ENCODE measurements at places on chromosomes 12 and 14.

- no peak for DNase-seq
These were observed 188.1 kb downstream of the SLC5A8 start for GRCh38 chr12:101021911-101022388.

- DNase-seq, result no peak
These were observed 389.1 kb downstream of the GRIN2B start for GRCh38 chr12:13592063-13592942.

DNA sequence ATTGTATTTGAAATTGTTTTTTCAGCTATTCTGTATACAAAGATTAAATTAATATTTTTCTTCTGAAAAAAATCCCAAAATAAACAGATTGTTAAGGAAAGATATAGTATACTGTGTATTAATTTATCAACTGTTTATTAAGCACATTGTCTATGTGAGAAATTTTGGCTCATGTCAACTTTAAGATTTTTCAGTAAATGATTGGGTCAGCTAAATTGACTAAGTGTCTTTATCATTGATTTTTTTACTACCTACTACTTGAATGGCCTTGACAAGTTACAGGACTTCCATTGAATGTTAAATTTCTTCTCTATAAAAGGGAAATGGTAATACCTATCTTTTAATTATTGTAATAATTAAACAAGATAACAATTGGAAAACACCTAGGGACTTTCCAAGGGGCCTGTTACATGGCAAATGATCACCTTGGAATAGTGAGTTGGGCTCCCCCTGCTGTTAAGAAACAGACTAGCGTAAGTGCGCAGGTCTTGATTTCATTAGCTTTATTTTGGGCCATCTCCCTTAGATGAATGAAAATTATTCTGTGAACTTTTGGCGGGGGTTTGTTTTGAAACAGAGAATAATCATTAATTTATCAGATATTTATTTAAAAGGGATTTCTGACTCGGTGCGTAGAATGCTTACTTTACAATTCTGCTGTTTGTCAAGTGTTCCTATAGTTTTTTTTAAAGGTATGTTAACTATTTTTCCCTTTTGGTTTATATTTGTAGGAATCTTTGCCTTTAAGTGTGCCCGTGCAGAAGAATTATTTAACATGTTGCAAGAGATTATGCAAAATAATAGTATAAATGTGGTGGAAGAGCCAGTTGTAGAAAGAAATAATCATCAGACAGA is 14.5 kb upstream of the CCT2 start:
- DNase-seq, result peak; percentile 54

- DNase-seq, result no peak
These were observed 367.6 kb upstream of the PRICKLE1 start for GRCh38 chr12:42957136-42957535.

DNA sequence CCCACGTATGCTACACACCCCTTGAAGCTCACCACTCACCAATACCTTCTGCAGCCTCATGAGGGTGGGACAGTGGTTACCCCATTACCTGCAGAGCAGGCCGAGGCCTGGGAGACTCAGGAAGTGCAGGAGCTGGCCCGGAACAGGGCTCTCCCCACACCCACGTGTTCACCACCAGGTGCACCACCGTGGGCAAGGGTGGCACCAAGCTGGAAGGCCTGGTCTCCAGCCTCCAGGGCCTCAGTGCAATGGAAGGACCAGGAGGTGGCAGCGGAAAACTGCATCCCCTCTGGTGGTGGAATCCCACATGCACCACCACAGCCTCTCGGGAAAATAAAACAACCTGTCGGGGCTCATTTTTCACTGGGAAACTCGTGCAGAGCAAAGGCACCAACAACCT is 36.4 kb downstream of the ITPK1 start:
- DNase-seq, result no peak

- DNase-seq, result no peak
These were observed 85.6 kb downstream of the SYNE2 start for GRCh38 chr14:63938198-63939005.

GRCh38 chr12:25653487-25654175 is 100.5 kb upstream of the LMNTD1 start:
- DNase-seq, result peak; percentile 61
